ENCODE measurements at places on chromosomes 16 and 17. TPM values are rescaled to one million over a fixed set of nuclear protein-coding genes. Genes with fewer than 3 reads are reported as not detected.
A peak's percentile ranks its signal among the peaks of the same experiment; 100 is the strongest.

DNA sequence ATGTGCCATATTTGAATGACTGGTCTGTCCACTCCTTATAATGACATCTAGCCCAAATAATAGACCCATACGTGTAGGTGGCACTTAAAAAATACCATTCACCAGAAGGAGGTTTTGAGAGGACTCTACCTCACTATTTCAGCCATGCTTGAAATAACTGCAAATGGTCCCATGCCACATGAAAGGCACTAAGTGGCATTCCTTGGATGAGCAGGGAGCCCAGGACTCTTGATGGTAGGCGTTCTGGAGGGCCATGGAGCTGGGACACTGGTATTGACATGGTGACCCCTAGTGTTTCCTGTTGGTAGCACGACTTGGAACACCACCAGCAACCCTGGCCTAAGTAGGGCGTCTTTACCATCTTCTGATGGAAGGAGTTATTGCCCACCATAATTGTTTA lies 148.7 kb upstream of the ZFHX3 start:
- no peak overlapping the region for H3K27ac ChIP-seq
- no peaks in the 10 kb centered on the region for H3K36me3 ChIP-seq
- DNase-seq, result peak; percentile 71
- H3K4me3 ChIP-seq, result no peak overlapping the region
- H3K27me3 ChIP-seq, result no peaks in the 10 kb centered on the region

DNA sequence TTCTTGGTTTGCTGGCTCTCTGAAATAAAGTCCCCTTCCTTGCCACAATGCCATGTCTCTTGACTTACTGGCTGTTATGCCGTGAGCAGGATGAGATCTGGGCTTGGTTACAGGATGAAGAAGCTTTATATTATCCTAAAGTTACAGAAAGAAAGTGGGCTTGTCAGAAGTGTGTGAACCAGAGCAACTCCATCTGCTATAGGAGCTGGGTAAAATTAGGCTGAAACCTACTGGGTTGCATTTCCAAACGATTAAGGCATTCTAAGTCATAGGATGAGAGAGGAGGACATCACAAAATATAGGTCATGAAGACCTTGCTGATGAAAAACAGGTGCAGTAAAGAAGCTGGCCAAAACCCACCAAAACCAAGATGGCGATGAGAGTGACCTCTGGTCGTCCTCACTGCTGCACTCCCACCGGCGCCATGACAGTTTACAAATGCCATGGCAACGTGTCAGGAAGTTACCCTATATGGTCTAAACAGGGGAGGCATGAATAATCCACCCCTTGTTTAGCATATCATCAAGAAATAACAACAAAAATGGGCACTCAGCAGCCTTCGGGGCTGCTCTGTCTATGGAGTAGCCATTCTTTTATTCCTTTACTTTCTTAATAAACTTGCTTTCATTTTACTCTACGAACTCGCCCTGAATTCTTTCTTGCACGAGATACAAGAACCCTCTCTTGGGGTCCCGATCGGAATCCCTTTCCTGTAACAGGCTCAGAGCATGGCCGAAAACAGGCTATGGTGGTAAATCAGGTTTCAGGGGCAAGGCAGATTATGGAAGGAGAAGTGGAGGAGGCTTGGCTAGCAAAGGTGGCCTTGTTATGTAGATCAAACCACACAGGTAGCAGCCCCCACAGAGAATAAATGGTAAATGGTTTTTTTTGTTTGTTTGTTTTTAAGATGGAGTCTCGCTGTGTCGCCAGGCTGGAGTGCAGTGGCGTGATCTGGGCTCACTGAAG lies 81.3 kb upstream of the C16orf82 start:
- H3K4me3 ChIP-seq, result no peak overlapping the region
- H3K36me3 ChIP-seq, result no peaks in the 10 kb centered on the region
- no peak for DNase-seq
- H3K27me3 ChIP-seq, result no peaks in the 10 kb centered on the region
- H3K4me1 ChIP-seq, result no peaks in the 10 kb centered on the region
- H3K27ac ChIP-seq, result no peak overlapping the region

DNA sequence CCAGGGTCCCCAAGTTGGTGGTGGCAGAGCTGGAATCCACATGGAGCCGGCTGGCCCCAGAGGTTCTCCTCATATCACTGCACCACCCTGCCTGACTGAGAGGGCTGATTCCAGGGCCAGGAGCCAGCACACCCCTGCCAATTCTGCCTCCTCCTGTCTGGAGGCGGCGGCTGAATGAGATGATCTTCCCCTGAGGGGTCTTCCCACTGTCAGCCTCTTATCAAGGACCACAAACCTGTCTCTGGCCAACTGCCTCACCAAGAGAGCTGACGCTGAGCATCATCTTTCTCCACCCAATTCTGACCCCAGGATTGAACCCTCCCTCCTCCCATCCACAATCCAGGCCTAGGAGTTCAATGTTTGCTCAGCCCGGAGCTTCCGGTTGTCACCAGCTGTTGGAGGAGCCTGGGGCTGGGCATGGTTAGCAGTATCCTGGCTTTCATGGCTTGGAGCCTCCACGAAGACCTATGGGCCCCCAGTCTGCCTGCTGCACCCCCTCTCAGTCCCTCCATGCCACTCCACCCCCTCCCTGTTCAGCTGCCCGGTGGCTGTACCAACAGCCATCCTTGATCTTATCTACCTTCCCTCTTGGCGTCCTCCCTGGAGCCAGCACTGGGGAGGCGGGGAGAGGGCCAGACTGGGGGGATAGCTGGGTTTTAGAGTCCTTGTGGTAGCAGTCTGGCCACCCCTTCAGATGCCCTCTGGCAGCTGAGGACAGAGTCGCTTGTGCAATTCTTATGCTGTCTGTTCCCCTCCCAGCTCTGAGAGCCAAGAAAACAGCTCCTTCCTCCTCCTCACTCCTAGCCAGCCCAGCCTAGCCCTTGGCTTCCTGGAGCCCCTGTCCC lies 25.6 kb downstream of the ABCC3 start:
- peaks cover 38% of the 10 kb centered on the region for H3K4me1 ChIP-seq
- no peaks in the 10 kb centered on the region for H3K36me3 ChIP-seq
- DNase-seq, result peak; percentile 74
- H3K27me3 ChIP-seq, result no peaks in the 10 kb centered on the region

DNA sequence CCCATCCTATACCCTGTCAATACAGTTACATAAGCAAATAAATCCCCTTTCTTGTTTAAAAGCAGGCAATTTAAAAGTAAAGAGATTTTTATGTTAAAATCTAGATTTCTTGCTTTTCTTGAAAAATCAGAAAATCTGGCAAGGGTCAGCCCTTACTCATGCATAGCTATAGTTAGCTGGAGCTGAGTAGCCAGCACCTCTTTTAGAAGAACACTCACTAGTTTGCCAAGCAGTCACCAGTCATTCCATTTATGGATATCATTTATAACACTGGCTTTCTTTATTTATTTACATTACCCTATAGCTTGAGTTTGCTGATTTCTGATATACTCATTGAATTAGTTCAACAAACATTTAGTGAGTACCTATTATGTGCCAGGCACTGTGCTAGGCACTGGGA lies 45.7 kb downstream of the NXPH3 start:
- H3K27me3 ChIP-seq, result no peaks in the 10 kb centered on the region
- no peak for DNase-seq
- peaks cover 21% of the 10 kb centered on the region for H3K4me1 ChIP-seq
- H3K27ac ChIP-seq, result no peak overlapping the region
- H3K4me3 ChIP-seq, result no peak overlapping the region

DNA sequence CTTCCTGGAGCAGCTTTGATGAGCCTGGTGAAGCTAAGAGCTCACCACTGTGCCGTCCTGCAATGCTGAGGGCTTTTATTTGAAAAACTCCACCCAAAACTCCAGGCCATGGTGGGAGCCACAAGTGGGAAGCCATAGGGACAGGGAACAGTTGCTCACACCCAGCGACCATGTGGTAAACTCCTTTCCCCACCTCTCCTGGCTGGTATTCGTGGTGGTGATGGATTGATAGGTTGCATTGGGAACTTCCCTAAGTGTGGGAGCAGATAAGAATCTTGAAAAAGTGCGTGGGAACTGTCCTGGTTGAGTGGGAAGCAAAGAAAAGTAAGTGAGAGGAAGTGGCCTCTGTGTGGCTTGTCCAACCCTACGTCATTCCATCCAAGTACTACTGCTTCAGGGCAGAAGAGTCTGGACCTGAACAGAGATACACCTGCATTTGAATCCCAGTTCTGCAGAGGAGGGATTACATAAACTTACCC lies at the start of gene CCL1:
Gene CCL1 (minus strand): TSS at position 51 of the 479 bp plus-strand sequence. CDS start 72 bp downstream, outside the sequence.
- no peak for DNase-seq
- H3K27ac ChIP-seq, result no peak within 1 kb of the TSS
- H3K27me3 ChIP-seq, result no peaks in the 10 kb centered on the region
- H3K36me3 ChIP-seq, result no peaks in the 10 kb centered on the region
- H3K4me3 ChIP-seq, result no peak within 1 kb of the TSS

GRCh38 chr16:85040685-85041084 lies 13.1 kb downstream of the KIAA0513 start:
- no peaks in the 10 kb centered on the region for H3K4me1 ChIP-seq
- no peaks in the 10 kb centered on the region for H3K36me3 ChIP-seq
- H3K27me3 ChIP-seq, result no peaks in the 10 kb centered on the region
- DNase-seq, result no peak

DNA sequence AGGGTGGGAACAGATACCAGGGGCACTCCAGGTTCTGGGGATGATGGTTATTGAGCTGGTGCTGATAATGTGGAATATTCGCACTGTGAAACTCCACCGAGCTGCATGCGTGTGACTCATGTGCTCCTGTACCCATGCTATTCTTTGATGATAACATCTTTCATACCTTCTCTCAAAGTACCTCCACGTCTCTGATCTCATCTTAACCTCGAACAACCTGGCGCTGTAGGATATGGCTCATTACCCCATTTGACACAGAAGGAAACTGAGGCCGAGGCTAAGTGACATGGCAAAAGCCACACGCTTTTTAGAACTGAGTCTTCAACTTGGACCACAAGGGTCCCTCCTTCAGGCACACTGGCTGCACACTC lies 30.2 kb upstream of the MRPS23 start:
- no peaks in the 10 kb centered on the region for H3K27me3 ChIP-seq
- H3K4me1 ChIP-seq, result peaks cover 11% of the 10 kb centered on the region
- H3K4me3 ChIP-seq, result no peak overlapping the region
- DNase-seq, result no peak
- no peak overlapping the region for H3K27ac ChIP-seq

DNA sequence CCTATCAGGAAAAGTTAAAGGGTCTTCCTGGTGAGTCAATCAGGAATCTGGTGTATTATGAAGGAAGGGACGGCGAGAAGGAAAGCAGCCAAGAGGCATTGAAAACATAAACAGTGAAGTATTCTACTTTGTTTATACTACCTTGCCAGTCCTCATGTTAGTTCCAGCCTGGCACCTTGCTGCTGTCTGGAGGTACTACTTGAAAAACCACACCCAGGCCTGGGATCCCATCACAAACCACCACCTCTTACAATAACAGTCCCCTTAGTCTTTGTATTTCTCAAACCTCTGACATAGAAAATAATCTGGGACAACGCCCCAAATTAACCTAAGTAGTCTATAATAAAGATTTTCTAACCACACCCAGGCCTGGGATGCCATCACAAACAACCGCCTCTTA lies 676.7 kb upstream of the SOX9 start:
- no peaks in the 10 kb centered on the region for H3K36me3 ChIP-seq
- H3K27ac ChIP-seq, result no peak overlapping the region
- H3K4me3 ChIP-seq, result no peak overlapping the region
- no peak for DNase-seq
- H3K4me1 ChIP-seq, result peaks cover 5% of the 10 kb centered on the region

DNA sequence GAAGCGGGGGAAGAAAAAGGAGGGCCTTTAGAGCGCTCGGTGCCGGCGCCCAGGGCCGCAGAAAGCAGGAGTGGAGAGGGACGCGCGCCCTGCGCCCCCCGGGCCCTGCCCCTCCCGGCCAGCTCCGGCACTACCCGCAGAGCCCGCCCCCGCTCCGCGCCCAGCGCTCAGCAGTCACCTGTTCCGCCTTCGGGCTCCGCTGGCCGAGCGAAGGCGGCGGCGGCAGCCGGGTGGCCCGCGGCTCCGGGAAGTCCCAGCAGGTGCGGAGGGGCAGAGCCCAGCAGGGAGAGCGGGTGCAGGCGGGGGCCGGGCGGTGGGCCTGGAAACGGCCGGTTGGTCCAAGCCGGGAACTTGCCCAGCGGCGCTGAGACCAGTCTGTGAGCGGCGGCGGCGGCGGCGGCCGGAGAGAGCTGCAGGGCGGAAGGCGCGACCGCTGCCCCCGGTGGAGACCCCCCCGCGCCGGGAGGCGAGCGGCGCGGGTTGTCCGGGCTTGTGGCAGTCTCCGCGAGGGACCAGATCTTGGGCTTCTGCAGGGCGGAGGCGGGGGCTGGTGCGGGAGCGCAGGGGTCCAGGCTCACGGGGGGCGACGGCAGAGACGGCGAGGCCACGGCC lies 2.2 kb downstream of the IRX3 start:
- peaks cover 47% of the 10 kb centered on the region for H3K4me1 ChIP-seq
- peaks cover 48% of the 10 kb centered on the region for H3K27me3 ChIP-seq
- H3K4me3 ChIP-seq, result peak overlapping the region; percentile 64
- peak; percentile 53 for DNase-seq
- H3K36me3 ChIP-seq, result no peaks in the 10 kb centered on the region
- no peak overlapping the region for H3K27ac ChIP-seq

The SOST gene
- not detected for total RNA-seq

The SLC12A3 gene
- not detected for total RNA-seq

The LRRC36 gene
- total RNA-seq, result 0.22 TPM
